GM12878 (cell line): ENCODE measurements at places on chromosomes 12 and 14.

GRCh38 chr12:30661210-30661609 is 34.5 kb downstream of the IPO8 start:
- DNase-seq = no peak
- H3K4me1 ChIP-seq = no peaks in the 10 kb centered on the region
- H3K4me3 ChIP-seq = no peak overlapping the region

DNA sequence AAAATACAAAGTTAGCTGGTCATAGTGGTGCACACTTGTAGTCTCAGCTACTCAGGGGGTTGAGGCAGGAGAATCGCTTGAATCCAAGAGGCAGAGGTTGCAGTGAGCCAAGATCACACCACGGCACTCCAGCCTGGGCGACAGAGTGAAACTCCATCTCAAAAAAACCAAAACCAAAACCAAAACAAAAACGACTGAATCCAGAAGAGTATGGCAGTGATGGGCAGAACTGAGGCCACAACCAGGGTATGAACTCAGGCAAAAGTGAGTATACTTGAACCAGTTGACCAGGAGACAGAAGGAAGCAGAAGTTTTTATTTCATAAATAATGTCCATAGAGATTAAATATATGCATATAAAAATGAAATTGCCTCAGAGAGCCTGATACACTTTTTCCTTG is 620.0 kb upstream of the SEL1L start:
- H3K27ac ChIP-seq = no peak overlapping the region
- no peaks in the 10 kb centered on the region for H3K27me3 ChIP-seq
- DNase-seq = no peak

GRCh38 chr14:99686557-99687283 is 2.6 kb downstream of the CYP46A1 start:
- DNase-seq = no peak
- no peak overlapping the region for H3K27ac ChIP-seq
- H3K4me1 ChIP-seq = peaks cover 4% of the 10 kb centered on the region

- no peak overlapping the region for H3K4me3 ChIP-seq
- H3K27me3 ChIP-seq = peaks cover 9% of the 10 kb centered on the region
- no peak overlapping the region for H3K27ac ChIP-seq
- no peak for DNase-seq
- no peaks in the 10 kb centered on the region for H3K4me1 ChIP-seq
Observed at GRCh38 chr12:52684431-52684830, 4.2 kb upstream of the KRT1 start.

GRCh38 chr12:24631676-24632426 is 317.1 kb downstream of the BCAT1 start:
- H3K27me3 ChIP-seq = no peaks in the 10 kb centered on the region
- H3K4me1 ChIP-seq = no peaks in the 10 kb centered on the region
- H3K36me3 ChIP-seq = no peaks in the 10 kb centered on the region
- DNase-seq = no peak
- no peak overlapping the region for H3K27ac ChIP-seq
- no peak overlapping the region for H3K4me3 ChIP-seq

- DNase-seq = no peak
- no peaks in the 10 kb centered on the region for H3K4me1 ChIP-seq
- H3K27ac ChIP-seq = no peak overlapping the region
- no peaks in the 10 kb centered on the region for H3K27me3 ChIP-seq
- no peaks in the 10 kb centered on the region for H3K36me3 ChIP-seq
- no peak overlapping the region for H3K4me3 ChIP-seq
Observed at GRCh38 chr12:17976202-17976601, 113.8 kb downstream of the RERGL start.

DNA sequence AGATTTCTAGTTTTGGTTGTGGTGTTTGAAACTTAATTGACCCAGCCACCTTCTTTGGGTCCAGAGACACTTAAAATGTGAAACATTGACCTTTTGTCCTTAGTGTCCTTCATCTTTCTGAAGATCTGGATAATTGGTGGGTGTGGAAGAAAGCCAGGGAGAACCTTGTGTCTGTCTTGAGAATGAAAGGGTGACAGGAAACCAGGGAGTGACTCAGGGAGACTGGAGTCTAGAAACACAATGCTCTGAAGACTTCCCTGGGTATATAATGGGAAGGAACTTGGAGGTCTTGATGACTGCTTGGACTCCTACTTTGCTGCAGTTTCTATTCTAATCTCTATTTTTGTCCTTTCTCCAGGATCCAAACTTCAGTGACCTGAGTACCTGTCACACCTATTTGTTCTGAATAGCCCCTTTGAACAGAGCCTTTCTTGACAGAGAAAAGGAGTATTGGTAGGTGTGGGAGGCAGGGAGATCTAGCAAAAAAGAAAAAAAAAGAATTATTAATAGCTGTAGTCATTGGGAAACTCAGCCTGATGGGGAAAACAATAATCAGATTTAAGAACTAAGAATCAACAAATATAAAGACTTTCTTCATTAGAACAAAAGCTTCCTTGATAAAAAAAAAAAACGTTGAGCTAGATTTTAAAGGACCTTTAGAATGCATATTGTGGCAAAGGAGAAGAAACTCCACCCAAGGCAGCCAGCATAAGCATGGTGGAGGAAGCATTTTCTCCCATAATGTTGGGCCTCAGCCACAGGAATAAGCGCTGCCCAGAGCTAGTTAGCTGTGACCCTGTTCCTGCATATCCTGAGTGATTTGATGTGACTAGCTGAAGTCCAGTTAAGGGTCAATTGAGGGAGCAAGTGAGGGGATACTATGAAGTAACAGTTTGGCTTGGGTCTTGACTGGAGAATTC is 77.9 kb upstream of the HOXC13 start:
- no peaks in the 10 kb centered on the region for H3K36me3 ChIP-seq
- no peak overlapping the region for H3K27ac ChIP-seq
- H3K27me3 ChIP-seq = no peaks in the 10 kb centered on the region; the same call in 1 of the 2 replicates
- no peak overlapping the region for H3K4me3 ChIP-seq

DNA sequence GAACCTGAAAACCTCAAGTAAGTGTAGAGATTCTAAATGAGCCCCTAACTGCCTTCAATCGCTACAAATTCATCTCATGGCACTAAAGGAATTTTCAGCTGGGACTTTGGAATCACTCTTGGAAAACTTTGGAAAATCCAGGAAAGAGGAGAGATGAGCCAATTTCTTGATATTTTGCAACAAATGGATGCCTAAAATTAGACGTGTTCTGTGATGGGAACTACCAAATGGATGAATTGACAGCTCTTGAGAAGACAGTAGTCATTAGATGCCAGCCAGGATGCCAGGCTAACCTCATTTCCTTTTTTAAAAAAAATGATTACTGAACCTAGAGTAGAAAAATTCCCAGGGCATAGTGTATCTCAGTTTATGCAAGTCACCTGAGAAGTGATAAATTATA is 78.3 kb downstream of the NPAS3 start:
- no peak for DNase-seq
- H3K27ac ChIP-seq = no peak overlapping the region
- H3K4me1 ChIP-seq = no peaks in the 10 kb centered on the region
- H3K4me3 ChIP-seq = no peak overlapping the region

- H3K27me3 ChIP-seq = no peaks in the 10 kb centered on the region
- H3K36me3 ChIP-seq = no peaks in the 10 kb centered on the region
- H3K4me1 ChIP-seq = no peaks in the 10 kb centered on the region
- H3K4me3 ChIP-seq = no peak overlapping the region
Observed at GRCh38 chr14:30078811-30079402, 151.3 kb upstream of the PRKD1 start.

DNA sequence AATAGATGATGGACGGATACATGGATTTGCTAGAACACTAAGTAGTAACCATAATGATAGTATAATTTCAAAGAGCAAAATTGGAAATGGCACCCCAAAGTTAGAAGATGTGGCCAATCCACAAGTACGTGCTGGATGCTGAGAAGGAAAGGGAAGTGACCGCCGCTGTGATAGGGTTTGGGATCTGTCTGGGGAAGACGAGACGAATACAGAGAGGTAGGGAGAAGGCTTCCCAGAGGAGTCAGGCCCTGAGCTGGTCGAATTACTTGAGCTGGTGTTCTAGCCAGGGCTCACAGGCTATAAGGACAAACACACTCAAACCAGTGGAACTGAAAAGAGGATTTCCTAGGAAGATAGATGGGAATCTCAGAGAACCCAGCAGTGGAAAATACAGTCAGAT is 9.4 kb upstream of the ACVR1B start:
- H3K4me1 ChIP-seq = no peaks in the 10 kb centered on the region
- no peak for DNase-seq
- H3K4me3 ChIP-seq = no peak overlapping the region

DNA sequence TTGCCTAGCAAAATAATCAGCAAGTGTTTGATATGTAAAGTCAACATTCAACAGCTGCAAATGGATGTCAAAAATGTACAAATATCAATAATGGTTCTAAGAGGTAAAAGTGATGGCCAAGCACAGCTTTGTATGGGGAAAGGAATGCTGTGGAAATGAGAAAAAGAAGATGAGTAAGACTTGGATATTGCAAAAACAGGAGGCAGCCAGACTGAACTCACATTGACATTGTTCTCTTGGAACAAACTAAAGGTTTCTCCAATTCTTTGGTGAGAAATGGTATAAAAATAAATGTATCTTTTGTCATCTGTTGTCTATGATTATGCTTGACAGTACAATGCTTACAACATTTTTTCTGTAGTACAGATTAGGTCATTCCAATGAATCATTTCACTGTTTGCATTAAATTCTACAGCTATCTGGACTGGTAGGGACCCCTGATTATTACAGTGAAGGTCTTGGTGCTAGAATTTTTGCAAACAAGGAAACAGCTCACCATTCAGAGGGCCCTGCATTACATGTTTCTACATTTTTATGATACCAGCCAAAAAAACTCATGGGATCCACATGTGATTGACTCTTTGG is 465.7 kb downstream of the NOVA1 start:
- H3K4me1 ChIP-seq = no peaks in the 10 kb centered on the region
- H3K27me3 ChIP-seq = no peaks in the 10 kb centered on the region
- no peak for DNase-seq

DNA sequence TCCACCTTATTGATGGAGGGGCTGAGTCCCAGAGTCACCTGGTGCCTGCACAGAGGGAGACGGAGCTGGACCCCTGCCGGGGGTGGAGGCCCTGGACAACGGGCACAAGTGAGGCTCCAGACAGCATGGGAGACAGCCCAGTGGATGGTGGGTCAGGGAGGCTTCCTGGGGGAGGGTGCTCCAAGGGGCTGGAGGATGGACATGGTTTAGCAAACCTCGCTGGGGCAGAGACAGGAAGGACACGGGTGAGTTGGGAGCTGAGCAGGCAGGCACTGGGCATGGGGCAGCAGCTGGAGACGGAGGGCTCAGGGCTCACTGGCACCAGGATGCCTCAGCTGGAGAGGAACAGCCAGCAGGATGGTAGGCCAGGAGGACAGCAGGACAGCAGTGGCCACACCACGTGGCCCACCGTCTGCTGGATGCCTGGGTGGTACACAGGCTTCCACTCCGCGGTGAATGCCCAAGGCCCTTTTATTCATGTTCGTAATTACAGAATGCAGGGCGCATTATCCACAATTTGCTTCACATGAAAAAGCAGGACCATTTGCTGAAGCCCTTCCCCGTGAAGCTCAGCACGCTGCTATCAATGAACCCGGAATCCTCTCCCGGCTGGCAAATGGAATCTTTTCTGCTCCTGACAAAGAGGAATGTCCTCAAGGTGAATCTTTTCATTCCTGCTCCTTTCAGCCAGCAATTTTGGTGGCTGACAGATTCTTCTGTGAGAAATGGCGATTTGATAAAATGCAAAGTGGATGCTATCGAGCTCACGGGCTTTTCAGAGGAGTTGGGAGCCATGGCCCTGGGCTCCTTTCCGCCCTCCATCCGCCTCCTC is 138.1 kb upstream of the C14orf180 start:
- H3K27me3 ChIP-seq = no peaks in the 10 kb centered on the region
- DNase-seq = no peak
- H3K27ac ChIP-seq = no peak overlapping the region
- H3K4me1 ChIP-seq = no peaks in the 10 kb centered on the region
- H3K36me3 ChIP-seq = no peaks in the 10 kb centered on the region
- no peak overlapping the region for H3K4me3 ChIP-seq
